ENCODE measurements at places on chromosomes 5 and 9.

- no peak for DNase-seq
Observed at GRCh38 chr5:73152411-73153388, 20.3 kb upstream of the TMEM174 start.

GRCh38 chr5:74471875-74472274, 168.7 kb downstream of the ENC1 start:
- DNase-seq: no peak

DNA sequence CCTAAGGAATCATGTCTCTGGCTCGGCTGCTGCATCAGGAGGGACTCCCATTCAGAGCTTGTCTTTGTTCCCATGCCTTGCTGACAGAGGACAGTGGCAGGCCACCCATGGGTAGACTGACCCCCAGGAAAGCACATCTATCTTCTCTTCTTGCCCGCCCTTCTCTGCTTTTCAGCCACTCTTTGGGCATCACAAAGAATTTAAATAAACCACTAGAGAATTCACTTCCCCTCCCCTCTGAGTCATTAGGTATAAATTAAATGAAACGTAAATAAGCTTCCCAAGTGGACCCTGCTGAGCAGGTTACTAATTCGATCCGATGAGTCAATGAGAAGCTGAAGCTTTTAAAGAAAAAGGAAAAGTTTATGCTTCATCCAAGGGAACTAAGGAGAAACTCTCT, 97.0 kb downstream of the DRD1 start:
- DNase-seq: no peak

- no peak for DNase-seq
Observed at GRCh38 chr5:173029499-173029921, 26.6 kb upstream of the CREBRF start.

DNA sequence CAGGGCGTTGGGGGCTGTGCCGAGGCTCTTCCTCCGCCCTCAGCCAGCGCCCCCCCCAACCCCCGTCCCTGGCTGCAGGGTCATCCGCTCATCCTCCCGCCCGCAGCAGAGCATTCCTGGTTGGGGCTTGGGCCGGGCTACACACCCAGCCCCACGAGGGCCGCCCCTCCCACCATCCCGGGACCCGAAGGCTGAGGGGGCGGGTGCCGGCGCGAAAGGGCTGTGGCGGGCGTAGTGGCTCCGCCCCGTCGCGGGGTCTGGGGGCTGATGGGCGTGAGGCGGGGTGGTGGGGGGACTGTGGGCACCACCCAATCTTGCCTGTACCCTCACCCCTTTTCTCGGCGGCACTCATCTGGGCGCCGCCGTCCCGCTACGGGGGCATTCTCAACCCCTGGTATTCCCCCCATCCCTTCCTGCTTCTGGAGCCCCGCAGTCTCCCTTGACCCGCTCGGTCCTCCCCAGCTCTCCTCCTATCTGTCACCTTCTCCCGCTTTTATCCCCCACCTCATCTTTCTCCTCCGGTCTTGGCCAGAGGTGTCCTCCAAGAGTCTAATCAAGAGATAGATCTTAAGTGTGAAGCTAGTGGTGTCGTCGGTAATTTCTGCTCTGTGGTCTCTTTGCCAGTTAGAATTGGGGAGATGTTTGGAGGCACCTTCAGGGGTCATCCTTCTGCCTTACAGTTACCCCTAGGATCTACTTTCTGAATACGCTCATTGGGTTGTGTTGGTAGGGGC, 1.6 kb downstream of the FER start:
- peak; percentile 64 for DNase-seq

DNA sequence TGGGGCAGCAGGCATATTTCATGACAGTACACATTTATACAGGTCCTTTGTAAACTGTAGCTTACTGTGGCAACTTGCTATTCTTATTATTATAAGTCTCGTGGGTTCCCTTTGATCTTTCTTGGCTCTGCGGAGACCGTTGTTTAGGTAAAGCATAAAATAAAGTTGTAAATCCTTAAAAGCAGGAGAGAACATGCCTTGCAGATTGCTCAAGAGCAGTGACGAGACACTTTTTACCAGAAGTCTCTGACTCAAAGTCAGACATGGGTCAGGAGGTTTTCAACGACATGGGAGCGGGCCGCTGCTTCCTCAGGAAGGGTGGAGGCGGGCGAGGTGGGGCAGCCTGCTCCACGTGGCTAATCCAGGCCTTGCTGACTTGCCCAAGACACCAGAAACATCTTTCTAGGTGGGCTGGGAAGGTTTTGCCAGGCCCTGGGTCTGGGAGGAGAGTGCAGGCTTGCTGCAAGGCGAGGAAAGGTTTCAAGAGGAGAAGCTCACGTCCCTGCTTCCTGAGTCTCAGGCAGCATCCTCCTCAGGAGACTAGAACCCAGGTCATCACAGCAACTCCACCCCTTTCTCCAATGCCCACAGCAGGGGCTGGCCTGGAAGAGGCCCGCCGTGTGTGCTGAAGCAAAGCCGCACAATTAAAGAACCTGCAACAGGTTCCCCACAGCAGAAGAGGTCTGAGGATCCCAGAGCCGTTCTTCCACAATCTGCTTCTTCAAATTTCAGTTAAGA, 6.5 kb downstream of the TBC1D2 start:
- no peak for DNase-seq

- no peak for DNase-seq
Observed at GRCh38 chr9:20473515-20474013, 148.7 kb downstream of the MLLT3 start.

- no peak for DNase-seq
Observed at GRCh38 chr9:137317021-137317717, 15.1 kb upstream of the NRARP start.

- no peak for DNase-seq
Observed at GRCh38 chr5:43304525-43304924, 8.7 kb downstream of the HMGCS1 start.

DNA sequence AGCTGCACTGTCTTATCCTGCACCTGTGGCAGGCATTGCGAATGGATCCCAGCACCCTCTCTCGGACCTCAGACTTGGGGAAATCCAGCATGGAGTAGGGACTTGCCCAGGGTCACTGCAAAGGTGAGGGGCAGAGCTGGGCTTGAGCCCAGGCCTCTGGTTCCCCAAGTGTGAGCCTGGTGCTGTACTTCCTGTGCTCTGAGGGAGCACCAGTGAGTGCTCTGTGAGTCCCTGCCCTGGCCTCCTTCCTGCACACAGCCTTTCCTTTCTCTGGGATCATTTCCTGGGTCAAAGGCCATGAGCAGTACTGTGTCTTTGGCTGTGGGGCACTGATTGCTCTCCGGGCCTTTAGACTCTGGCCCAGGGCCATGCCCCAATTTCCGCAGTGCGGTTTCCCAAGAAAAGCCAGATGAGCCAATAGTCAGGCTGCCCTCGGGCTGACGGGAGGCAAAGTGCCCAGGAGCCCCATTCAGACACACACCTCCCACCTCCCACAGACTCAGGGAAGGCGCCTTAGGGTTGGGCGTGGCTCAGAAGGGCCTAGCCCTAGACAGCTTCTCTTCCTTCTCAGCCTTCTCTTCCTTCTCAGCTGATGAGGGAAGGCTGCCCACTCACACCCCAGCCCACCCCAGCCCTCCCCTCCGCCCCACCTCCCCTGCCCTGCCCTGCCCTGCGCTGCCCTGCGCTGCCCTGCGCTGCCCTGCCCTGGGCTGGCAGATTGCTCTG, 23.3 kb upstream of the TRIM14 start:
- DNase-seq: no peak

Data from stimulated activated CD8-positive, alpha-beta memory T cell treated with anti-CD3 and anti-CD28 coated beads, Interleukin-4, amount 100 ng/mL, for 48 hours (primary cell).